Endodermal cell (in vitro differentiated cells): ENCODE measurements at places on chromosomes 5 and 9.

GRCh38 chr9:107945493-107945892, 455.9 kb upstream of the KLF4 start:
- no peak overlapping the region for H3K27ac ChIP-seq
- H3K36me3 ChIP-seq, result no peaks in the 10 kb centered on the region
- peaks cover 35% of the 10 kb centered on the region for H3K27me3 ChIP-seq
- DNase-seq, result no peak

- no peak for DNase-seq
- H3K4me1 ChIP-seq, result no peaks in the 10 kb centered on the region
- no peaks in the 10 kb centered on the region for H3K27me3 ChIP-seq
- H3K4me3 ChIP-seq, result no peak overlapping the region
- H3K27ac ChIP-seq, result no peak overlapping the region
- H3K36me3 ChIP-seq, result no peaks in the 10 kb centered on the region
These were observed 129.8 kb downstream of the MACROH2A1 start for GRCh38 chr5:135269199-135269598.

DNA sequence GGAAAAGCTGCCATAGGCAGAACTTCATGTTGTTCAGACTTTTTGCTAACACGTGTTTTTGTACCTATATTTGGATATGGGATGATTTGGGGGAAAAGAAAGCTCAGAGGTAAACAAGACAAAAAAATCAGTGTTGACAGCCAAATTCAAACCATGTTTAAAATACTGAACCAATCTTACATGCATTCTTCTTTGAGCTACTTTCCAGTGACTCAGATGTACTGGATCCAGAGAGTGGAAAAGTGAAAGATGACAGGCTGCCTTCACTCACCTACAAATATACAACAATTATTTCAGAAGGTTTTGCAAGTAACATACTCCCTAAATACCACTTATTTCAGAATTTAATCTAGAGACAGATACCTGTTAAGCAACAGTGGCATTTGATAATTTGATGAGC, 165.7 kb downstream of the MPDZ start:
- no peak overlapping the region for H3K27ac ChIP-seq
- peaks cover 30% of the 10 kb centered on the region for H3K36me3 ChIP-seq

GRCh38 chr9:101062686-101063085, 34.2 kb downstream of the PLPPR1 start:
- no peak overlapping the region for H3K4me3 ChIP-seq
- no peak overlapping the region for H3K27ac ChIP-seq
- H3K4me1 ChIP-seq, result no peaks in the 10 kb centered on the region
- DNase-seq, result no peak
- H3K36me3 ChIP-seq, result no peaks in the 10 kb centered on the region
- no peaks in the 10 kb centered on the region for H3K27me3 ChIP-seq

GRCh38 chr5:179411161-179411841, 66.0 kb upstream of the ADAMTS2 start:
- DNase-seq, result peak; percentile 35
- H3K36me3 ChIP-seq, result no peaks in the 10 kb centered on the region
- no peaks in the 10 kb centered on the region for H3K27me3 ChIP-seq
- H3K4me3 ChIP-seq, result no peak overlapping the region
- no peak overlapping the region for H3K27ac ChIP-seq

- H3K27ac ChIP-seq, result no peak overlapping the region
- peak; percentile 73 for DNase-seq
- H3K27me3 ChIP-seq, result no peaks in the 10 kb centered on the region
- no peaks in the 10 kb centered on the region for H3K36me3 ChIP-seq
- H3K4me1 ChIP-seq, result peaks cover 3% of the 10 kb centered on the region
- H3K4me3 ChIP-seq, result no peak overlapping the region
These were observed 66.6 kb downstream of the ZNF474 start for GRCh38 chr5:122195802-122196394.

- no peaks in the 10 kb centered on the region for H3K36me3 ChIP-seq
- no peaks in the 10 kb centered on the region for H3K4me1 ChIP-seq
- DNase-seq, result no peak
These were observed 103.4 kb upstream of the RASEF start for GRCh38 chr9:83166372-83166771.

DNA sequence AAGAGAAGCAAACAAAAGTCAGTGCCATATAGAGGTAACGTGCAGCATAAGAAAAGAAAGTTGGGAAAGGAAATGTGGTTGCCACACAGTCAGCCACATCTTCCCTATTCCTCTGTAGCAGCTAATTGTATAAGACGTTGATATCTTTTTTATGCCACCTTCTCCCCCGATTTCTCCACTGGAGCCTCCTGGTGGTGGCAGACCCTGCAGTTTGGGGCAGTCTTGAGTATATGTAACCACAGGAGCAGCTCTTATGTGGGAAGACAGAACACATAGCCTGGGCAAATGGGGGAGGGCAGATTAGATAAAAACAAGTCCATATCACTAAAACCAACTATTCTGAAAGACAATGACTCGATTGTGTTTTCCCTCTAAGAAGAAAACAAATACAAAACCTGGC, 99.7 kb downstream of the PLCXD3 start:
- peak; percentile 82 for DNase-seq
- H3K36me3 ChIP-seq, result no peaks in the 10 kb centered on the region
- no peak overlapping the region for H3K4me3 ChIP-seq
- no peak overlapping the region for H3K27ac ChIP-seq

DNA sequence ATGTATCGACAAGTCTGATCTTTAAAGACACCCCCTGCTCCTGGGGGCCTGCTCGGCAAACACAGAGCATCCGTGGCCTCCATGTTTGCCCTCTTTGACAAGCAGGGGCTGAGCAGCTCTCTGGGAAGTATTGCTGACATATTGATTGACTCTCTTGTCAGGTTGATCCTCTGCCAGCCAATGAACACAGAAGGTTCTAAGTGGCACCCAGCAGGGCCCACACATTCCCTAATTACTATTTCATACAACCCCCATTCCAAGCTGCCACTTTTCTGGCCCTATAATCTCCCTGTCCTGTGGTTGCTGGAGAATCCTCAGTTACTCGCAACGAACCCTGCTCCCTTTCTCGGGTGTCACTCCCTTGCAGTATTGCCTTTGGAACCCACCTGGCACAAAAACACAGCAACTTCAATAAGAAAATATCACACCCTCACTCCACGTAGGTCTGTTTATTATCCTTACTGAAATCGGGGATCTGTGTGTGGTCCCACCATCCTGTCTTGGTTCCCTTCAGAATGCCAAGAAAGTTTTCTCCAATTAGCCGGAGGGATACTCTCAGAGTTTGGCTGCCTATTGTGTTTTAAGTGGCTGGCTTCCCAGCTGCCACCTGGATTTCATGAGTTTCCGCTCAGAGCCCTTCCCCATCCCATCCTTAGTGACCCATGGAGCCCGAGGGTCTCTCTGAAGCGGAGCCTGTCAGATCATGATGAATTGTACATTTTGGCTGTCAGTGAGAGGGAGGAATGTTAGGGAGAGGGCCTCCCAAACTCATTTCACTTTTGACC, 249.0 kb upstream of the WWC1 start:
- DNase-seq, result no peak
- no peak overlapping the region for H3K4me3 ChIP-seq
- H3K27ac ChIP-seq, result no peak overlapping the region
- peaks cover 16% of the 10 kb centered on the region for H3K4me1 ChIP-seq

DNA sequence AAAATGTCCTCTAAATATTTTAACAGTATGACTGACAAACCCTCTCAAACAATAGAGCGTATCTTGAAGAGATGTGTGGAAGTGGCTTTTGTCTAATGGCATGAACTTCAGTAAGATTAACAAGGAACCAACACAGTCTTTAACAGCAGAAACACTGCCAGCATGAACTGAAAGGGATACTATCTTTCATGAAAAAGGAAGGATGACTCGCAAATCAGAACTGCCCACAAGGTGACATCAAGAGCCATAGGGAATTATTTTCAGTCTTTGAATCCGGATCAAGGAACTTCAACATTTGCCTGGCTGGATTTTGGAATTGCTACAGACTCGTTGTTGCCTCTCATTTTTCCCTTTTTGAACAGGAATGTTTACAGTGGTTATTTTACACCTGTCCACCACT, 5.1 kb upstream of the HEXB start:
- H3K4me1 ChIP-seq, result no peaks in the 10 kb centered on the region
- no peaks in the 10 kb centered on the region for H3K36me3 ChIP-seq
- DNase-seq, result no peak
- H3K4me3 ChIP-seq, result no peak overlapping the region
- no peak overlapping the region for H3K27ac ChIP-seq

DNA sequence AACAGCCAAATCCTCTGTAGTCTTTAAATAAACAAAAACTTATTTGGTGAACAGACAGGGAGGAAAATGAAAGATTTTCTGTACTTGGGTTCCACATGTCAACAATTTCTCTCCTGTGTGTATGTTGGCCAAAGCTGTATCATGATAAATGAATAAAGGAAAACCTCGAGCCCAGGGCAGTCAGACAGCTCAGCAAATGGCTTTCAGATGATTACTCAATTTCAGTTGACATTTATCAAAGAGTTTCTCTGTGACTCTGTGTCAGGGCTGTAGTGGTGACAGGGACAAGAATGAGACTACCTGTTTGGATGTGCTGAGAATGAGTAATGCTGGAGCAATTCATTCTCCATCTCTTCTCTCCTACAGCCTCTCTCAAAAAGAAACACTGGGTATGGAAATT, 45.7 kb upstream of the PTGS1 start:
- peak; percentile 2 for DNase-seq
- H3K4me3 ChIP-seq, result no peak overlapping the region

DNA sequence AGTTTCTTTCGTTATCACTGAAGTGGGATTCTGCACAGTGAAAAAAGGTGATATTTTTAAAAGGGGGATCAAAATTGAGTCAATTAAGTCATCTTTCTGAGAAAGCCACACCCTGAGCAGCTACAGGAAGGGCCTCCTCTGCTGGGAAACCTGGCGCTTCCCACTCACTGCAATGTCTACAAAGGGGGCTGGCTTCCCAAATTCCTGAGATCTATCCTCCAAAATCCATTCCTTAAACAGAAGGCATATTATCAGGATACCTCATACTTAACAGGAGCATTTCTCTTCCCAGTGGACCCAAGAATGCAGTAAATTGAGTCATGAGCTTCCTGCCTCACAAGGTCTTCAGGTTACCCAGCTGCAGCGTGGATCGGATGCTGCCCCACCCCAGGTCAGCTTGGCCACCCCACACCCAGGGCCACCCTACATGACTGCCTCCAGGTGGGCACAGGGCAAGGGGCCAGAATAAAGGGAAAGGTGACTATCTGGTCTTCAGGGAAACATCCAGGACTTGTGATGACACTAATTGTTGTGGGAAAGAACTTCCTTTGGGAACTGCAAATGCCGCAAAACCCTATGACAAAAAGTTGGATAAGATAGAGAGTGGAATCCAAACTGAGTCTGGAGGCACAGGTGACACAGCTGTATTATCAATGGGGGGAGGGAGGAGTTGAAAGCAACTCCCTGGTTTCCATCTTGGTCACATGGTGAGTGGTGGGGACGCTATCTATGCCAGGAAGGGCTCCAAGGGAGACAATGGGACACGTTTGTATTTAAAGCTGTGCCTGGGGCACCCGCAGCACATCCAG, 42.3 kb downstream of the ROR2 start:
- peak overlapping the region; percentile 72 for H3K4me3 ChIP-seq
- peak overlapping the region; percentile 71 for H3K27ac ChIP-seq
- H3K27me3 ChIP-seq, result no peaks in the 10 kb centered on the region
- peaks cover 54% of the 10 kb centered on the region for H3K36me3 ChIP-seq
- DNase-seq, result peak; percentile 84
